Peyer's patch (tissue), 4 donors: ENCODE measurements at places on chromosomes 16 and 17.

- H3K27me3 ChIP-seq = peaks cover 10% of the 10 kb centered on the region
- peak; percentile 34 for DNase-seq
- H3K4me1 ChIP-seq = peaks cover 13% of the 10 kb centered on the region
Observed at GRCh38 chr17:60134396-60135150, 15.2 kb upstream of the CA4 start.

- H3K4me1 ChIP-seq = no peaks in the 10 kb centered on the region
- peak overlapping the region; percentile 92 for H3K27ac ChIP-seq
- H3K36me3 ChIP-seq = no peaks in the 10 kb centered on the region
- DNase-seq = no peak
- H3K27me3 ChIP-seq = no peaks in the 10 kb centered on the region
- H3K4me3 ChIP-seq = no peak overlapping the region
Observed at GRCh38 chr16:57036945-57037344, 47.6 kb downstream of the NLRC5 start.

DNA sequence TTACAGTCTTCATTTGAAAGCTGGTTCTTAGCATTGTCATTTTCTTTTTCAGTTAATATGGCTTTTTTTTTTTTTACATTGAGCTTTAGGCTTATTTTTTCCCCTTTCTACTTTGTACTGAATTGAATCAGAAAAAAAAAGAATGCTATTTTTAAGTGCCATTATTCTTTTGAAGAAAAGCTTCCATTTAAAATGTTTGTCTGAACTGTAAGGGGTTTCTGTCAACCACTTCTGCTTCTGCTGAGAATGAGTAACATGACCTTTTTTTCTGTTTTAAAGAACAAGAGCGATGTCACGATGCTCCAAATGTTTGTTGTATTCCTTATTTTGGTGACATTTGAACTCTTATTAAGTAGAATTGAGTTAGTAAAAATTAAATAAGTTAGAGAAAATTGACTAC is 50.0 kb downstream of the MRTFB start:
- DNase-seq = no peak
- H3K27me3 ChIP-seq = no peaks in the 10 kb centered on the region
- no peak overlapping the region for H3K4me3 ChIP-seq
- H3K36me3 ChIP-seq = no peaks in the 10 kb centered on the region
- no peaks in the 10 kb centered on the region for H3K4me1 ChIP-seq
- H3K27ac ChIP-seq = no peak overlapping the region

DNA sequence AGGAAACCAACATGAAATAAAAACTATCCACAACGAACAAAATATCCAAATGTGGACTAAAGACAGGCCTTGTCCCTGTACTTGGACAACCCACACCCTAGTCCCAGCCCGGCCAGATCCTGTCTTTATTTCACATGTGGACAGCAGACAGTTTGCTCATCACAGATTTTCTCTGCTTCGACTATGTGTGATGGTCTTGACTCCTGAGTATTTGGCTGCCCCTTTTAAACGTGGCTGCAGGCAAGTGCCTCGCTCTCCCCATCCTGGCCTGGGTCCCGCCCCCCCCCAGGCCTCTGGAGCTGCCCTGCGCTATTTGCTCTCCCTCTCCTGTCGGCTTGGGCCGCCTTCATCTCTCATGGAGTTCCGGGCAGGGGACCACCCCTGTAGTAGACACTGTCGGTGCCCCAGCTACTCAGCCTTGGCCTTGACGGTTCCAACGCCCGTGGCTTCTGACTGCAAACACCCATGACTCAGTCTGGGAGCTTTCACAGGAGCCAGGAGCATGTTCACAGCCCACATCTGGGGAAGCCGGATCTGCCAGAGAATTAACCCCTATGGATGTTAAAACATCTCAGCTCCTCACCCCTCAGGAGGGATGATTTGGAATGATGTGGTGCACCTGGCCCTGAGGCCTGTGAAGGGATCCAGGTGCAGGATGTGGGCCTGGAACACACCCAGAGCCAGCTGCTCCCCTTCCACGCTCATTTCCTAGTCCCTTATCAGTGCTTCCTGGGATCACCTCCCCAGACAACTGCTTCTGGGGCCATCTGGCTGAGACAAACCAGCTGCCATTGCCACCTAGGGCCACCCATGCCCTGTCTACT is 229.7 kb upstream of the RPL38 start:
- H3K4me3 ChIP-seq = no peak overlapping the region

DNA sequence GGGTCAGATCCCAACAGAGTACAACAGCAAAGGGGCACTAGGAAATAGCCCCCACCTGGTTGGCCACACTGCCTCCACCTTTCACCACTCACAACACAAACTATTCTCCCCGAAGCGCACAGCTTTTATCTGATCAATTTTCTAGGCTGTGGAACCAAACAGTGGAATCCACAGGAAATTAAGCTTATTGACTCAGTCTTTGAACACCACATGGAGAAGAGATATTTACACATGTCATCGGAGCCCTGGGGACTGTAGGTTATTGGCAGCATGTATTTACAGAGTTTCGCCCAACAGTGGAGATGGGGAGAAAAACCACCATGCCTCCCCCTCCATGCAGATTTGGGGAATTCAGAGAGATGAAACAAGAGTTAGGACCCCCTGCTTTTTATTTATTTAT is 154.8 kb downstream of the XYLT1 start:
- H3K36me3 ChIP-seq = no peaks in the 10 kb centered on the region
- no peaks in the 10 kb centered on the region for H3K27me3 ChIP-seq
- H3K4me1 ChIP-seq = peaks cover 3% of the 10 kb centered on the region
- H3K4me3 ChIP-seq = no peak overlapping the region

DNA sequence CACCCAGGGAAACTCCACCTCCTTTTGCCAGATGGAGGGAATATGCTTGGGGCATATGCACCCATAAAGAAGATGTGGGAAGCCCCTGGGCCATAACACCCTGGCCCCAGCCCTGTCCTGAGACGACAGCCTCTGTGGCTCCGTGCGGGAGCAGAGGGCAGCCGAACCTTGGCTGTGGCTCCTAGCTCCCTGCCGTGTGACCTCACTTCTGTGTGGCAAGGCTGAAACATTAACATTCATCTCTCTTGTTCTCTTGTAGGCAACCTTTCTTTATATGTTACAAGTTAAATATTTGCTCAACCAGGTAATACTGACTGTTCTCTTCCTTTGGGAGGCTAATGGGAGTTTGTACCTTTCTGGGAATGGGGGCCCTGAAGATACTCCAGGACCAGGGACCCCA is 17.5 kb downstream of the SLC47A1 start:
- H3K27me3 ChIP-seq = no peaks in the 10 kb centered on the region
- DNase-seq = no peak
- no peaks in the 10 kb centered on the region for H3K36me3 ChIP-seq

DNA sequence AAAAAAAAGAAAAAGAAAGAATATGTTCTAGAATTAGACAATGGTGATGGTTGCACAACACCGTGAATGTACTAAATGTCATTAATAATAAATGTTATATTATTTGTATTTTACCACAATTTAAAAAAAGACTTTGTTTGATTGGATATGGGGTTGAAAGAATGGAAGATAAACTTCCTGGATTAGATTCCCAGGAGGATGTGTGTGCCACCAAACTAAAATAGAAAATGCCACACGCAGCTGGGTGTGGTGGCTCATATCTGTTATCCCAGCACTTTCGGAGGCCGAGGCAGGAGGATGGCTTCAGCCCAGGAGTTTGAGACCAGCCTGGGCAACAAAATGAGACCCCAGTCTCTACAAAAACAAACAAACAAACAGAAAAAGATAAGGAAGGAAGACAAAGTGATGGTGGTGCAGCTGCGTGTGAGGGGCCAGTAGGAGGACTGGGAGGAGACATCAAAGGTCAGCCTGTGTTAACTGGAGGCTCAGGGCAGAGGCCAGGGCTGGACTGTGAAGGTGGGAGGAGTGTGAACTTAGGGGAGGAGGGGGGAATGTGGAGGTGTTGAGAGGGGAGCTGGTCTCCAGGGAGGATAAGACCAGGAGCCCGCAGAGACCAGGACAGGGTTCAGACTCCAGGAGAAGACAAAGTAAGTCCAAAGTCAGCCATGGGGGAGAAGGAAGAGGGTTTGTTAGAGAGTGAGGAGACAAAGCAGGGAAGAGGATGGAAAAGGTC is 4.1 kb downstream of the PECAM1 start:
- peak overlapping the region; percentile 40 for H3K27ac ChIP-seq
- H3K4me1 ChIP-seq = no peaks in the 10 kb centered on the region
- DNase-seq = no peak
- no peak overlapping the region for H3K4me3 ChIP-seq
- no peaks in the 10 kb centered on the region for H3K27me3 ChIP-seq
- no peaks in the 10 kb centered on the region for H3K36me3 ChIP-seq

DNA sequence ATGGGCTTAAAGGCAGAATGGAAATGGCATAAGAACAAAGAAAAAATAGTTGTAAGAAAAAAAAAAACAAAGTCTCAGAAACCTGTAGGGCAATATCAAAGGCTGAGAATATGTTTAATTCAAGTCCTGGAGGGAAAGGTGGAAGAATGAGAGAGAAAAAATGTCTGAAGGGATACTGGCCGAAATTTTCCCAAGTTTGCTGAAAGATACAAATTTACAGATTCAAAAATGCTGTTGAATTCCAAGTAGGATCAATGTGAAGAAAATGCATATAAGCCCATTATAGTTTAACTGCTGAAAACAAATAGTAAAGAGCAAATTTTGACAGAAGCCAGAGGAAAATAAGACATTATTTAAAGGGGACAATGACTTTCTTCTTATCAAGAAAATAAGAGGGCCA is 6.6 kb upstream of the USP22 start:
- DNase-seq = no peak
- H3K4me3 ChIP-seq = no peak overlapping the region
- H3K27ac ChIP-seq = no peak overlapping the region
- H3K36me3 ChIP-seq = no peaks in the 10 kb centered on the region
- no peaks in the 10 kb centered on the region for H3K4me1 ChIP-seq

DNA sequence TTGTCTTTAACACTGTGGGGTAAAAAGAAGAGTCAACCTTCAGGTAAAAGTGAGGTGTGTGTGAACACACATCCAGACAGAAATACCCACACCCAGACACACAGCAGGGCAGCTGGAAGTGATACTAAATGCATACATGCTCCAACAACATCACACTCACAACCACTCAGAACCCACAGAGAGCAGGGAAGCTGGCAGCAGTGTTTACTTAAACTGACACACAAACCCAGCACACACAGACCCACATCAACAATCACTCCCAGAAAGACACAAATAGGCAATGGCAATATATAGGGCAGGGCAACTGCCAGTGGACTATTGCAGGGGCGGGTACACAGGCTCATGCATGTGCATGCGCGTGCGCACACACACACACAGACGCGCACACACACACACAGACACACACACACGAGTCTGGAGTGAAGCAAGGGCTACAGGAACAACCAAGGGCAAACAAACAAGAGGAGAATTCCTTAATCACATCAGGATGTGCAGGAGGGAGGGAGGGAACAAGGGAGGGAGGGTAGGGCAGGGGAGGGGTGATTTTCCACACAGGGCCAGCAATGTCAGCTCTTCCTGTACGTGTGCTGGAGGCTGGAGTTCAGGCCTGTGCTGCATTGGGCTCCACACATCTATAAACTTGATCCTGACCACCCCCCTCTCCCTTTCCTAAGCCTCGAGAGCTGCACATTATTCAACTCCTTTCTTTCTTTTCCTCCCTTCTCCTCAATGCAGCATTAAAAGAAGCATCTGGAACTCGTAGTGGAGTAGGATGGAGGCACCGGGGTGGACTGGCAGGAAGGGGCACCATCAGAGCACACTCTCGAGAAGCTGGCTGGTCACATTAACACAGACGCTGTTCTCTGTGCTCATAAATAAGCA is 30.1 kb downstream of the HIC1 start:
- no peaks in the 10 kb centered on the region for H3K27me3 ChIP-seq
- peaks cover 10% of the 10 kb centered on the region for H3K4me1 ChIP-seq
- H3K36me3 ChIP-seq = peaks cover 17% of the 10 kb centered on the region
- peak; percentile 87 for DNase-seq

GRCh38 chr17:66976781-66977201 is 12.3 kb downstream of the CACNG4 start:
- H3K27ac ChIP-seq = no peak overlapping the region
- no peak overlapping the region for H3K4me3 ChIP-seq
- H3K4me1 ChIP-seq = no peaks in the 10 kb centered on the region
- no peak for DNase-seq
- H3K36me3 ChIP-seq = no peaks in the 10 kb centered on the region
- H3K27me3 ChIP-seq = no peaks in the 10 kb centered on the region

GRCh38 chr16:59748531-59748930 is 1014.4 kb upstream of the GOT2 start:
- H3K27ac ChIP-seq = no peak overlapping the region
- DNase-seq = no peak
- no peaks in the 10 kb centered on the region for H3K36me3 ChIP-seq
- H3K4me1 ChIP-seq = no peaks in the 10 kb centered on the region
- no peaks in the 10 kb centered on the region for H3K27me3 ChIP-seq

DNA sequence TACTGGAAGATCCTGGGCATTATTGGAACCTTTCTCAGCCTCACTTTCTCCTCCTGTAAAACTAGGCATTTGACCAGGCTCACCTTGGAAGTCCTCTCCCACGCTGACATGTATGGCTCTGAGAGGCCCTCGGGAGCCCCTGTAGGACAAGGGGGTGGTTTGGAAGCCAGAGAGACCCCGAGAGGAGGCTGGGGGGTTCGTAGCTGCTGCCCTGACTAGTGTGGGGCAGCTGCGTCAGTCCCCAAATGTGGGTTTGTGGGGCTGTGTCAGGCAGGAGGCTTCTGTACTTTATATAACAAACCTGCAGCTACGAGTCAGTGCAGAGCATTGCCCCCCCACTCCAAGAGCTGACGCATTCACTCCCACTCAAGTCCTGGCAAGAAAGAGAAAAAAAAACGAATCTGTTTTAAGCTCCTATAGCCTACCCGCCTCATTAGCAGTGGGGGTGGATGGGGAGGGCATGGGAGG is 1.8 kb downstream of the CX3CL1 start:
- H3K27me3 ChIP-seq = no peaks in the 10 kb centered on the region
- no peaks in the 10 kb centered on the region for H3K36me3 ChIP-seq
- DNase-seq = no peak
- H3K4me1 ChIP-seq = peaks cover 24% of the 10 kb centered on the region
